T-helper 17 cell (primary cell): ENCODE measurements at places on chromosomes 3 and 15.

GRCh38 chr3:10366651-10367101, 45.8 kb upstream of the SEC13 start:
- no peak for DNase-seq

DNA sequence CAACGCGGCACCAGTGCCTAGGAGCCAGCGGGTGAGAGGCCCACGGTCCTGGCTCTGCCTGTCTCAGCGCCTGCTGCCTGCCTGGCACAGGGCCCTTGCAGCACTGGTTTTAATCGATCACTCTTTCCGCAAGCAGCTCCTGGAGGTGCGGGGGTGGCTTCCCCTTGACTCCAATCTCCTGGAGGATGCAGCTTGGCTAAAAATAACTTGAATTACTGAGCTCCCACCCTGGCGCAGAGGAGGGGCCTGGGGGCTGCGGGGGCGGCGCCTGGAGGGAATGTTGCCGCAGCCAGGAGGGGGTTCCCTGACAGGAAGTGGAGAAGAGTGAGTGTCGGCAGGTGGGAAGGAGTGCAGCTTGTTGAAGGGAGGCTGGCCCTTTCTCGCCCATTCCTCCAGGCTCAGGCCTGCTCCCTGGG, 9.9 kb upstream of the RPL29 start:
- DNase-seq, result no peak

- DNase-seq, result no peak
Observed at GRCh38 chr15:79064496-79064895, 26.1 kb downstream of the RASGRF1 start.

- DNase-seq, result no peak
Observed at GRCh38 chr15:67806536-67806935, 18.8 kb upstream of the SKOR1 start.

DNA sequence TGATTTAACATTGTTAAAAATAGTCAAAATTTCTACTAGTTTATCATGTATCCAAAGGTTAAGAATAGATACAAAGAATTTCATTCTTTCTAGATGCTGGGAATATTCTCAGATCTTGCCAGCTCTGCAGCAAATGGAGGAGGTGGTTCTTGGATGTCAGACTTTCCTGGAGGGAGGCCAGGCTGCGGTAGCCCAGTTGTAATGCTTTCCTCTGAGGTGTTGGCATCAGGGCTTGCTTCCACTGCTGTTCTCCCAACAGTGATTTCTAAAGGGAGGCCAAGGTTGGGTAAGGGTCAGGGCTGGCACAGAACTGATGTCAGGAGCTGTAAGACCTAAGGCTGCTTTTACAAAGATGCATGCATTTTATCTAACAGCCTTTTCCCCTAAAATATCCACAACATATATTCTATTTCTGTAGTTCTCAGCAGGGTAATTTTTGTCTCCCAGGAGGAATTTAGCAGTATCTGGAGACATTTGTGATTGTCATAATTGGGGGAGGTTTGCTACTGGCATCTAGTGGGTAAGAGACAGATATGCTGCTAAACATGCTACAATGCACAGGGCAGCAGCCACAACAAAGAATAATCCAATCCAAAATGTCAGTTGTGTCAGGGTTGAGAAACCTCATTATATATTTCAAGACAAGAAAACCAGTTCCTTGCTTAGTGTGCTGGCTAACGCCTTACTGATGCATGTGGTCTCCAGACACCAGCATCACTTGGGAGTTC, 42.0 kb upstream of the SPTSSB start:
- no peak for DNase-seq

- DNase-seq, result no peak
Observed at GRCh38 chr3:60574046-60574769, 677.0 kb downstream of the FHIT start.

GRCh38 chr3:127585813-127586413, 4.6 kb downstream of the TPRA1 start:
- DNase-seq, result no peak

DNA sequence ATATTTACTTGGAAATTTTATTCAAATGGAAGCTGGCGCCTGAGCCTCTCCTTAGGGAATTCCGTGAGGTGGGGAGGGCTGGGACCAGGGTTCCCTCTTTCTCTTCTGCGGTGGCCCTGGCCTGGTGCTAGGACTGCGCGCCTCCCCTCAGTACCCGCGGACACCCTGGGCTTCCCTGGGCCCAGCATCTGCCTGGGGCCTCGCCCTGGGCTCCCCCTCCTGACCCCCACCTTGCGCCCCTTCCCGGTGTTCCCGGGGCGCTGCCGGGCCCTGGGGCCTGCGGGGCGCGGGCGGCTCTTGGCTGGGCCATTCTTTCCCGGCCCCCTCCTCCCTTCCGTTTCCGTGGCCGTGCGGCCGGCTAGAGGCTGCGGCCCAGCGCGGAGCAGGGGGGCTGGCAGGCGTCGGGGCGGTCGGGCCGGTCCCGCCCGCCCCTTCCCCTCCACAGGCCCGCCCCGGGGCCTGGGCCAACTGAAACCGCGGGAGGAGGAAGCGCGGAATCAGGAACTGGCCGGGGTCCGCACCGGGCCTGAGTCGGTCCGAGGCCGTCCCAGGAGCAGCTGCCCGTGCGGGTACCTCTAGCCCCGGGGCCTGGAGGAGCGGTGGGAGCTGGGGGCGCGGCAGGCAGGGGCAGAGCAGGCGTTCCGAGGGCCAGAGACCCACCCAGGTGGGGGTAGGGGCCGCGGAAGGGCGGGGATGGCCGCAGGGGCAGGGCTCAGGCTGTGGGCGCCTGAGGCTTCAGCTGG, at the start of gene FES:
FES (plus strand) TSS at position 529 of the 743 bp plus-strand sequence. CDS start 542 bp downstream, outside the sequence.
- no peak for DNase-seq

- DNase-seq, result no peak
Observed at GRCh38 chr15:36748366-36749115, 169.1 kb downstream of the CDIN1 start.

DNA sequence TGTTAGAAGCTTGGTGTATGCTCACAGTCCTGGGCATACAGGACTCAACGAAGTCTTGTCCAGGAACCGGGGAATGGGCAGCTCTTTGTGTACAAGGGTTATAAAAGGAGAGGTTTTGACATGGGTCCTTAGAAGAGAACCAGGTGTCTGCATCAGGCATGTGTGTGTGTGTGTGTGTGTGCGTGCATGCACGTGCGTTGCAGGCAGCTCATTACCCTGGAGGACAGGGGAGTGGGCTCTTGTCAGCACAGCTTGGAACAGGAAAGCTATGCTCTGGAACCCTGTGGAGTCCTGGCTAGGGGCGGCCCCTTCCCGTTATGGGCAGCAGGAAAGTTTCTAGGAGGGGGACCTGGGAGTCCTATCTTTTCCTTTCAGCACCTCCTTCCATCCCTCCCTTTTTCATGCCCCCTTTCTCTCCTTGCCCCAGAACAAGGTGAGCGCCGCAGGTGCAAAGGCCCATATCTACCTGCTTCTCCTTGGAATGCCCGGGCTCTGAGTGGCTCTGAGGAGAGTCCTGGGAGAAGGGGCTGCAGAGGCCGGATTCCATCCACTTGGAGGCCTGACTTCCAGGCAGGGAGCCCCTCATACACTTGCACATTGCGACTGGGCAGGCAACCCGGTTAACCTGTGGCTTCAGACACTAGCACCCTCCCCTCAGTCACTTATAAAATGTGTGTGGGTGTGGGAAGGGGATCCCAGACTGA, 33.9 kb upstream of the LCTL start:
- no peak for DNase-seq

DNA sequence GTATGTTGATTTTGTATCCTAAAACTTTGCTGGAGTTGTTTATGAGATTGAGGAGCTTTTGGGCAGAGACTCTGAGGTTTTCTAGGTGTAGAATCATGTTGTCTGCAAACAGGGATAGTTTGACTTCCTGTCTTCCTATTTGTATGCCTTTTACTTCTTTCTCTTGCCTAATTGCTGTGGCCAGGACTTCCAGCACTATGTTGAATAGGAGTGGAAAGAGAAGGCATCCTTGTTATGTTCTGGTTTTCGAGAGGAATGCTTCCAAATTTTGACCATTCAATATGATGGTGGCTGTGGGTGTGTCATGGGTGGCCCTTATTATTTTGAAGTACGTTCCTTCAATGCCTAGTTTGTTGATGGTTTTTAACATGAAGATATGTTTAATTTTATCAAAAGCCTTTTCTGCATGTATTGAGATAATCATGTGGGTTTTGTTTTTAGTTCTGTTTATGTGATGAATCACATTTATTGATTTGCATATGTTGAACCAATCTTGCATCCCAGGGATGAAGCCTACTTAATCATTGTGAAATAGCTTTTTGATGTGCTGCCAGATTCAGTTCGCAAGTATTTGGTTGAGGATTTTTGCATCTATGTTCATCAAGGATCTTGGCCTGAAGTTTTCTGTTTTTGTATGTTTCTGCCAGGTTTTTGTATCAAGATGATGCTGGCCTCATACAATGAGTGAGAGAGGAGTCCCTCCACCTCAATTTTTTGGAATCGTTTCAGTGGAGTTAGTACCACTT, 188.1 kb downstream of the MINAR1 start:
- DNase-seq, result no peak

DNA sequence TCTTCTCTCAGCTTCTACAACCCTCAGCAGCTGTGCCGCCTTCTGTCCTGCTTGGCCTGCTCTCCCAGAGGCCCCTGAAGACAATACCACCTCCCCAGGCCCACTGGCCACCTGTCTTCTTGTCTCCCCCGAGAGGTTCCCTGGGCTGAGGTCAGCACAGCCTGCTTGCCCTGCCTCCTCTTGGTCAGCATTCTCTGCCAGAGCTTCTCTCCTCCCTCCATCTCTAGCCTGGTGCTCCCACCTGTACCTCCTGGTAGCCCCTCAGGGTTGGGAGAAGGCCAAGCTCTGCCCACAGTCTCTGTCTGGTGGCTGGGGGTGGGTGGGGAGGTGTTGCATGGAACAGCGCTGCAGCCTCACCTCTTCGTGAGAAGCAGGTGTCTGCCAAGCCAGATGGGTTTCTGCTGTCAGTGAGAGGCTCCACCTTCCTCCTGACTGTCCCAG, 5.6 kb upstream of the ISLR start:
- DNase-seq, result no peak

- DNase-seq, result no peak
Observed at GRCh38 chr3:17844236-17844635, 101.8 kb upstream of the TBC1D5 start.

GRCh38 chr15:80464951-80465625, 60.9 kb downstream of the ARNT2 start:
- DNase-seq, result no peak

DNA sequence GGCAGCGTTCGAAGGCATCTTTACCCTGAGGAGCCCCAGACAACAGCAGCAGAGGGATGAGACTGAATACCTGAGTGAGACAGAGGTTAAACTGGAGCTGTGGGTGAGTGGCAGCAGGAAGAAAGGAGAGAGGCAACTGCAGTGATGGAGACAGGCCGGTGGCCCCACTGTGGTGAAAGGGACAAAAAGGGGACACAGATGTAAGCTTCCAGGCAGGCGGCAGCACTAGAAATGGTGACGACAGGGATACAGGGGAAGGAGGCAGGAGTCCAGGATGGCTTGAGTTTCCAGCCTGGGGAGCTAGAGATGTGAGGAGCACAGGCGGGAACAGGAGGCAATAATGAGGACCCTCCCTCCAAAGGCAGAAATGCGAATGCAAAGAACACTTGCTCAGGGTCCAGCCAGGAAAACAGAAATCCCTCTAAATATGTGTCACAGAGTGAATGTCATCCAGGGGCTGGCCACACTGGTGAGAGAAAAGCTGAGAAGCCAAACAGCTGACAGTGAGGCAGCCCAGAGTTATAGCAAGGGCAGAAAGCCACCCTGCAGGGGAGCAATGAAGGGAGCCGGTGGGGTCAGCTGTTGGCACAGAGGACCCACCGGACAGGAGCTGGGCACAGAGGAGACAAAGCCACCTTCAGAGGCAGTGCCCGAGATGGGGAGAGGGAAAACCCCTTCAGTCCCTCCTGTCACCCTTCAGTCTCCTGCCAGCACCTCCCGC, 70.1 kb downstream of the TBC1D2B start:
- DNase-seq, result no peak

DNA sequence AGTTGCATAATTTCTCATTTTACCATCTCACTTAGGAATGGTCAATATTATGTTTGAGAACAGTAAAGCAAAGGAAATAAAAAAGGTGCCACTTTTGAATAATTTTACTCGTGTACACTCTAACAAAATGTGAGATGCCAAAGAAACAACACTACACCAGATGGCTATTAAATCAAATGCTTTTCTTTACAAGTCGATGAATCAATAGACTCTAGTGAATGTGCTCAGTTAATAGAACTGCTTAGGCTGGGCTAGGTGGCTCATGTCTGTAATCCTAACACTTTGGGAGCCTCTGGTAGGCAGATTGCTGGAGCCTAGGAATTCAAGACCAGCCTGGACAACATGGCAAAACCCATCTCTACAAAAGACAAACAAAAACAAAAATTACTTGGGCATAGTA, 87.9 kb downstream of the ZNF609 start:
- DNase-seq, result no peak
